AG04450 (cell line): ENCODE measurements at places on chromosomes 1 and 21.

GRCh38 chr1:5903680-5904079 is 88.5 kb downstream of the NPHP4 start:
- DNase-seq: no peak

DNA sequence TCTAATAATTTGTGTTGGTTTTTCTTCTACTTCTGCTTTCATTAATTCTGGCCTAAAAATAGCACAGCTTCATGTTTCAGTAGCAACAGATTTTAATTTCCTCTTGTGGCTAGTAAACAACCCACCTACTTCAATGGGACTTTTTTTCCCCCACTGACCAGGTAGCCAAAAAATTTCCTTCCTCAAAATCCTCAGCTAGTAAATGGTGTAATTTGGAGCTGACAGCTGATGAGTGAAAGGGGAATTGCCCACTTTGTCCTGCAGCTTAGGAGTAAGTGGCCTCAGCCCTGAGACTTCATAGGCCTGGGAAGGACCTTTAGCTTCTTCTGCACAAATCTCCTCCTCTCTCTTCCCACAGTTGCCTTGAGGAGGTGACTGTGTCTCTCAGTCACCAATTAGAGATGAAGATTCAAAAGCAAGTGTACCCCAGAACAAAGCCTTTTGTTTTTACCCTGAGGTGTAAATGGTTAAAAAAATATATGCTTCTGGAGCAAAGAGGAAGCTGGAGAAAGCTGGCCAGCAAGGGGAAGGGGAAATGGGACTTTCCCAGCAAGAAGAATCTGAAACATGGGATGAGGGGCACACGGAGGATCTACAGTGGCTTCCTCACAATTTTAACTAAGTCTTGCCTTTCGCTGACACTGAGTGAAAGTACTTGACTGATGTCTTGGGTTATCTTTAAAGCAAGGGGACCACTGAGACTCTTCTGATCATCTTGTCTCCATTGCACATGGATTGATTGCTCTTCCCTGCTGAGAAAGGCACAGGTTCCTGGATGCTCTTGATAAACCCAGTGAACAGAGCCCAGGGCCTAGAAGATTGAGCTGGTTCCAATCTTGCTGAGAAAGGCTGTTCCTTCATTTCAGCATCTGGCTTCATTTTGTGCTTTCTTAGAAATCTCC is 35.8 kb upstream of the VCAM1 start:
- DNase-seq: no peak

GRCh38 chr1:173302366-173302765 is 95.2 kb upstream of the TNFSF4 start:
- no peak for DNase-seq

- DNase-seq: peak; percentile 80
These were observed 2.2 kb upstream of the BCL9 start for GRCh38 chr1:147539122-147539575.

DNA sequence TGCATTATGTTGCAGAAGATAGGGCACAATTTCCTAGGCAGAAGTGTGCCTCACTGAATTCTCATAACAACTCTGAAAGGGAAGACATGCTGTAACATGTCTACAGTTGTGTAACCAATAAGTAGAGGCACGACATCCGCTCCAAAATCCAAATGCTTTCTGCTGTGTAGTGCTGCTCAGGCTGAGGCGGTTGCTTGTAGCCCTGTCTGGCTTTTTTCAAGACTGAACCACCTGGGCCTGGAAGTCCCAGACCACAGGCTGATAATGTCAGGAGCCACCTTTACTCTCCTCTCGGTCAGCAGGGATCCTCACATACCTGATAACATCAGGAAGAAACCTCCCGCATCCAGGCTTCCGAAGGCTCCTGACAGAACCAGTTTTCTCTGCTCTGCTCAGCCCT is 10.9 kb downstream of the AKNAD1 start:
- DNase-seq: no peak

DNA sequence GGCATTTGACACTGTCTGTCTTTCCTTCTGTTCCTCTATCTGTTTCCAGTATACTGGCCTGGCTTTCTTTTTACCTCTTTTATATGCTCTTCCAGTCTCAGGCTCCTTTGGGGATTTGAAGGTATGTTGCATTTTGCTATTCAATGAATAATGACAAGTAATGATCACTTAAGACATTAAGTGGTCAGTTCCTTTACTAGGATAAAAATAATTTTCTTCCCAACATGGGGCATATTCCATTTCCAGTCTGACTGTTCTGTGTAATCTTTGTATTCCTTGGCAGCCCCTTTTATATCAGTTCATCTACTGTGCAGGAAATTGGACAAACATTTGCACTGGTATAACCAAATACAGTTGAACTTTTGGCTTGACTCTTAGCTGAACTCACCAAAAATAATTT is 15.6 kb downstream of the METTL18 start:
- no peak for DNase-seq

DNA sequence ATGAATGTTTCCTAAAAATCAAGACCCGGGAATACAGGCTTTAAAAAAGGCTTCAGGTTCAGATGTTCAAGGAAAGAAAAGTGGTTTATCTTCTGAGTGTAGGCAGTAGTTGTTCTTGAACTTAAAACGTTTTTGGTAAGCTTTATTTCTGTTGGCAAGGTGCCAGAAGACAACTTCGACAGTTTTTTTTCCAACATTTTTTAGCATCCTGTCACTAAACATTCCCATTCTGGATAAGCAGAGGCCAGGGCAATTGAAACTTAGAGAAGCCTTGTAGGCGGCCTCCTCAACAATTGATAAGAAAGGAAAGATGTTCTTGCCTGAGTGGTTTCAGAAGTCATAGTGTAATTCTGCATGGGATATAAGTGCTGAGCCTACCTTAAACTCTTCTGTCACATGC is 66.7 kb downstream of the PATJ start:
- no peak for DNase-seq

GRCh38 chr21:43953021-43953420 is 59.1 kb upstream of the TRAPPC10 start:
- DNase-seq: no peak

DNA sequence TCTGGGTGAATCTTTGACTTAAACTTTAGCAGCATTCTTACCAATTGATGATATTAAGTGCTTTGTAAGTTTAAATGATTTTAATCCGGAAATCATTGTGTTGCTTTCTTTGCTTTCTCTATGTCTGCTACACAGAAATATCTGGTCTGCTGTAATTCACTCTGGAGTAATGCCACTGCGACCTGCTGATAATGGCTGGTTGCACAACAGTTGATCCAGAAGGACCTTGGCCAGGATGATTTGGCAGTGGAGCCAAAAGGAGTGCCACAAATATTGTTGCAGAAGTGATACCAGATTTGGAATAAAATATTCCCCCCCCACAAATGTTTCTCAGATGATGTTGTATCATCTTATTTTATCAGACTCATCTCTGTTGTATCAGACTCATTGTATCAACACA is 2063.9 kb downstream of the MRPL39 start:
- DNase-seq: no peak

- DNase-seq: no peak
These were observed 1.2 kb downstream of the XKR8 start for GRCh38 chr1:27960762-27961645.

GRCh38 chr1:208842451-208842850 is 598.3 kb upstream of the PLXNA2 start:
- DNase-seq: no peak

- no peak for DNase-seq
These were observed 569 bp downstream of the ATF3 start for GRCh38 chr1:212608959-212609700.

- peak; percentile 53 for DNase-seq
These were observed 38.5 kb upstream of the FAM131C start for GRCh38 chr1:16111771-16112595.

DNA sequence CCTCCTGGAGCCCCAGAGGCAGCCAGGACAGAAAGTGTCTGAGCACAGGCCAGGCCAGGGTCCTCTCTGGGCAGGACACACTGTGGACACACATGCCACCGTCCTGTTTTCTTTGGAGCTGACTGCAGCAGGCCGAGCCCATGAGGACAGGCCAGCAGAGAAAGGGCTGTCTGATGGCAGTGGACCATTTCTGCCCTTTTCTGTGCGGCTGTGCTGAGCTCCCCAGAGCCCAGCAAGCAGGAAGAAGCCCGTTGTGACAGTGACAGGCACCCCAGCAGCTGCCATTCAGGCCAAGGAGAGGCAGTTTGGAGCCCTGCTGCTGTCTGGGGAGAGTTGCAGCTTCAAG is 115.8 kb upstream of the ARHGEF16 start:
- no peak for DNase-seq

- DNase-seq: peak; percentile 8
These were observed 451.0 kb upstream of the RGS18 start for GRCh38 chr1:191707288-191707687.

GRCh38 chr1:40712997-40713396 is 21.5 kb downstream of the NFYC start:
- DNase-seq: no peak

- no peak for DNase-seq
These were observed 28.6 kb downstream of the UBIAD1 start for GRCh38 chr1:11301601-11302000.

DNA sequence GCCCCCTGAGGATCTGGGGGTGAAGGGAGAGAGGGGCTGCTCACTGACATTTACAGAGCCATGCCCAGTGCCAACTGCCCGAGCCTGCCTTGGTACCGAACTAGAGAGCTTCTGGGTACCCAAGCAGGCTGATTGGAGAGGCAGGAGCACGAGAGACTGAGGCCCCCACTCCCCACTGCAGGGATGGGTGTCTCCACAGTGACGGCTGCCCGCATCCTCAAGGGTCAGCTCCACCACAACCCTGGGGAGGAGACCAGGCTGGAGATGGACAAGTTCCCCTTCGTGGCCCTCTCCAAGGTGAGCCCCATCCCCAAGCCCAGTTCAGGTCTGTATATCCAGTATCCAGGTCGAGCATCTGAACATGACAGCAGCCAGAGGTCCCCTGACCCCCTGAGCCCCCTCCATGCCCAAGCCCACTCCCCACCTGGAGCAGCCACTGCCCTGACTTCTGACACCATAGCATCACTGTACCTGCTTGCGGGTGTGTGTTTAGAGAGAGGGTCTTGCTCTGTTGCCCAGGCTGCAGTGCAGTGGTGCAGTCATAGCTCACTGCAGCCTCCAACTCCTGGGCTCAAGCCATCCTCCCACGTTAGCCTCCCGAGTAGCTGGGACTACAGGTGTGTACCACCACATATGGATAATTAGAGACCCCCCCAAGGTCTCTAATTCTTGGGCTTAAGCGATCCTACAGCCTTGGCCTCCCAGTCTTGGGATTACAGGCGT is 51.9 kb downstream of the ALPL start:
- DNase-seq: no peak

DNA sequence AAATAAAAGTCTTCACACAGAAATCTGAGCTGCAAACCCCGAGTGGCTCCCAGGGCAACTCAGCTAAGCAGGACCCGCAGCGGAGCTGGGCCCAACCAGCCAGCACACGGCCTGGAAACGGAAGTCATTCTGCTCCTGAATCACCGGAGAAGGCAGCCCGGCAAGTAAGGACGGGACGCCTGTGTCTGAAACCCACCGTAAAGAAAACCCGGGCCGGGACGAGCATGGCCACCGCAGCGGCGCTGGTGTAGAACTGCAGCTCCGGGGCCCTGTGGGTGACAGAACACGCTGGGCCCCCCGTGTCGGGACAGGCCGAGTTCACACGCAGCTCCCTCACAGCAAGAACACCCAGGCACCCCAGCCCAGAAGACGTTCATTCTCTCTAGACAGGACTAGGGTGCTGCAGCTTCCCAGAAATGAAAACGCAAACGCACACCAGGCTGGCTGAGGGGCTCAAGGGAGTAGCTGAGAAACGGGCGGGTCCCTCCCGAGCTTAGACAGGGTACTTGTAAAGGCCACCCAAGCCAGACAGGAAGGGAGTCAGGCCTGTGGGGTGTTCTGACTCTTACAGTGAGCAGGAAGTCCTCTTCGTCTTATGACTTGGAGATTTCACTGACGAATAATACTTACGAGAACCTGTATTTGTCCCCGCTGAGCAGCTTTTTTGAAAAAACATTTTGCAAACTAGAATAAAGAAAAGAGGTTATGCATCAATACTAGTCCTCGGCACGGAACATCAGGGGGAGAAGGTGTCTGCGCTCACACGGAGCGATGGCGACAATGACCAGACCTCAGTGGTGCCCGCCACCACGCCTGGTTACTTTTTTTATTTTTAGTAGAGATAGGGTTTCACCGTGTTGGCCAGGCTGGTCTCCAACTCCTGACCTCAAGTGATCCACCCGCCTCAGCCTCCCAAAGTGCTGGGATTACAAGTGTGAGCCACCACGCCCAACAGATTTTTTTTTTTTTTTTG is 10.9 kb upstream of the CDK11B start:
- DNase-seq: no peak

DNA sequence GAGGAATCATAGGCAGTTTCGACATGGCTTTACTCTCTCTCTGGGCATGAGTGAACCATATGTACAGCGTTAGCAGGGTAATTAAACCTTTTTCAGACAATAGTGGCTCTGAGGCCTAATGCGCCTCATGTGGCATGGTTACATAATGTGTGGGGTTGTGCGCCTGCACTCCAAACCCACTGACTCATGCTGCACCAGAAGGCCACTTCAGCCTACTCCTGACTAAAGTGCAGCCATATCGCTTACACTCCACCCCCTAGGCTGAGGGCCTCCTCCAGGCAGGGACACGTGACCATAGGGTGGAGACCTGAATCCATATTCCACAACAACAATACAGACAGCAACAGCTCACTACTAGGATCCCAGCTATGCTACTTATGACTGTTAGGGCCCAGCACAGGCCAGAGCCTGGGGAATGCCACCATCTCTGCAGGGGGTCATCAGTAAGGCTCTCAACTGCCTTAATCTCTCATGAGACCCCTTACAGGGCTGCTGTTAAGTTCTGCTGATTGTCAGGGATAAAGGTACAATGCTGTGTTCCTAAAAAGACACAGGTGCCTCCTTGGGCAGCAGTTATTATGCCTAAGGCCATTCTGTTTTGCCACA is 13.4 kb upstream of the ODF2L start:
- DNase-seq: no peak

DNA sequence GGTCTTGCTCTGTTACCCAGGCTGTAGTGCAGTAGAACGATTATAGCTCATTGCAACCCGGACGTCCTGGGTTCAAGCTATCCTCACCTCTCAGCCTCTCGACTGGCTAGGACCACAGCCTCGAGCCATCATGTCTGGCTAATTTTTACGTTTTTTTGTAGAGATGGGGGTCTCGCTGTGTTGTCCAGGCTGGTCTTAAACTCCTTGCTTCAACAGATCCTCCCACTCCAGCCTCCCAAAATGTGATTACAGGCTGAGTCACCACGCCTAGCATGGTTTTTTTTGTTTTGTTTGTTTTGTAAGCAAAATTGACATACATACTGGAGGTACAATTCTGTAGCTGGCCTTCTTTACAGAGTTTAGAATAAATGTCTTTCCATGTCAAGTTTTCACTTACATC is 994 bp upstream of the LAMTOR5 start:
- no peak for DNase-seq

GRCh38 chr1:112934577-112934976 is 21.4 kb downstream of the SLC16A1 start:
- no peak for DNase-seq

GRCh38 chr21:33029975-33030461 is 4.3 kb downstream of the OLIG2 start:
- no peak for DNase-seq
